Cardiac fibroblast (primary cell): ENCODE measurements at places on chromosomes 1 and 21.

DNA sequence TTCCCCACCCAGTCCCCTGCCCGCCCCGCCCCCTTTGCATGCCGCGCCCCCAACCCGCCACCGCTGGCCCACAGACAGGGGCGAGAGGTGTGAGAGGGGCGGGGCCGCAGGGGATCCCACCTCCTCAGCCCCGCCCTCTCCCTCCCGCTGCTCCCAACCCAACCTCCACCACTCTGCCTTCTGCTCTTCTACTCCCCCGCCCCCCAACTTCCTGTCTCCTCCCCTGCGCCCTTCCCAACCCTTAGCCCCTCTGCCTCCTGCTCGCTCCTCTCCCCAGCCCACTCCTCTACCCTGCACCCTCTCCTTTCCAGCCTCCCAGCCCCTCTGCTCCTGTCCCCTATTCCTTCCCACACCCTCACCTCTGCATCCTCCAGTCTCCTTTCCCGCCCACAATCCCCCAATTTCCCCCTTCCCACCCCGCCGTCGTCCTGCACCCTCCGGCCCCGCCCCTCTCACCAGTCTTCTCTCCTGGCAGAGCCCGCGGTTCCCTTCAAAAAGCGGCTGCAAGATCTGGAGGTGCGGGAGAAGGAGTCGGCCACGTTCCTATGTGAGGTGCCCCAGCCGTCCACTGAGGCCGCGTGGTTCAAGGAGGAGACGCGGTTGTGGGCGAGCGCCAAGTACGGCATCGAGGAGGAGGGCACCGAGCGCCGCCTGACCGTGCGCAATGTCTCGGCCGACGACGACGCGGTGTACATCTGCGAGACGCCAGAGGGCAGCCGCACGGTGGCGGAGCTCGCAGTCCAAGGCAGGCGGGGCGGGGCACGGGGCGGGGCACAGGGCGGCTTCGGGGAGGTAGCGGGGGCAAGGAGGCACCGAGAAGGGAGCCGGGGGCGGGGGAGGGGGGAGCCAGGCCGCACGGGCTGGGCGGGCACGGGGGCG lies 5.4 kb downstream of the OBSCN start:
- DNase-seq = peak; percentile 85

DNA sequence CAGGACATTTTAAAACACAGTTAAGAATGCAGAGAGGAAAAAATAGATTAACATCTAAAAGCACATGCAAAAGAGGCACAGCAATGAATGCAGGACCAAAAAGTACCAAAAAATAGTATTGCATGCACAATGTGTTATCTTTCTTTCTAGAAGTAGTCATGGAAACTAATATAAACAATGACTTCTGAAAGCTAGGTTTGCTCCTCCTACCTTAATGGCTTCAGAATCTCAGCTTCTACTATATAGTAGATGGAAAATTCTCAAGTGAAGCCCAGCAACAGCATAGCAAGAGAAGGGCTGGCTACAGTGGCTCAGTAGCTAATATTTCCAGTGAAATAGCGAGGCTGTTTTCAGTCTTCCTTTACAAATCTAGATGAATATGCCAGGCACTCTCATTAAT lies 125.1 kb downstream of the CRB1 start:
- no peak for DNase-seq

DNA sequence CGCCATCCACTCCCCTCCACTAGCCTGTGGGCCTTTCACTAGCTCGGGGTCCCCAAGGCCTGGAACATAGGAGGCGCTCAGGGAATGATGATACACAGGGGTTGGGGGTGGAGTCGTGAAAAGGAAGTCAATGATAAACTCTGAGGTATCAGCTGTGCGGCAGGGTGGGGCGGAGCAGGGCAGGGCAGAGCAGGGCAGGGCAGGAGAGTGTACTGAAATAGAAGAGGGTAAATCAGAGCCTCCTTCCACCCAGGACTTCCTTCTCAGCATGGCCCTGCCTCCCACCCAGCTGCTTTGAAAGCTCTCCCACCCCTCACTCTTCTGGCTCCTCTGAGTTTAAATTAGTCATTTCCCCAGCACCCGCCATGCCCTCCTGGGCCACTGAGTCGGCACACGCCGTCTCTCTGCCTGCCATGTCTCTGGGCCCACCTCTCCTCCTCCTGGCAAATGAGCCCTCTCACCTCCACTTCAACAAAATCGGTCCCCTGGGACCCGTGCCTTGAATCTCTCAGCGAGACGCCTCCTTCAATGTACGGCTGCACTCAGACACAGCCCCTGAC lies 16.9 kb downstream of the CAPZB start:
- DNase-seq = no peak

DNA sequence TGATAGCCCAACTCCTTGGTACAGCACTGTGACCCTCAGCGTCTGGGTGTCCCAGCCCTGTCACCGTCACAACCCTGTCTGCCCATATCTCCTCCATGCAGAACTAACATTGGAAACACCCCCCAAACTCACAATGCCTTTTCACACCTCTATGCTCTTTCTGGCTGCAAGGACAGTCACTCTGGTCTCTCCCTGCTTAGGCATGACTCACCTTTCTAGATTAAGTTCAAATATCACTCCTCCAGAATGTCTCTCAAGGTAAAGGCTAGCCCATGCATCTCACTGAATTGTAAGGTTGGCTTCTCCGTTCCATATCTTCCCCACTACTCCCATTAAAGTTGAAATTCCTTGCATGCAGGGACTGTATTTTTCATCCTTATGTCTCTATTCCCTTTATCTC lies 17.0 kb upstream of the CAPN8 start:
- DNase-seq = no peak

DNA sequence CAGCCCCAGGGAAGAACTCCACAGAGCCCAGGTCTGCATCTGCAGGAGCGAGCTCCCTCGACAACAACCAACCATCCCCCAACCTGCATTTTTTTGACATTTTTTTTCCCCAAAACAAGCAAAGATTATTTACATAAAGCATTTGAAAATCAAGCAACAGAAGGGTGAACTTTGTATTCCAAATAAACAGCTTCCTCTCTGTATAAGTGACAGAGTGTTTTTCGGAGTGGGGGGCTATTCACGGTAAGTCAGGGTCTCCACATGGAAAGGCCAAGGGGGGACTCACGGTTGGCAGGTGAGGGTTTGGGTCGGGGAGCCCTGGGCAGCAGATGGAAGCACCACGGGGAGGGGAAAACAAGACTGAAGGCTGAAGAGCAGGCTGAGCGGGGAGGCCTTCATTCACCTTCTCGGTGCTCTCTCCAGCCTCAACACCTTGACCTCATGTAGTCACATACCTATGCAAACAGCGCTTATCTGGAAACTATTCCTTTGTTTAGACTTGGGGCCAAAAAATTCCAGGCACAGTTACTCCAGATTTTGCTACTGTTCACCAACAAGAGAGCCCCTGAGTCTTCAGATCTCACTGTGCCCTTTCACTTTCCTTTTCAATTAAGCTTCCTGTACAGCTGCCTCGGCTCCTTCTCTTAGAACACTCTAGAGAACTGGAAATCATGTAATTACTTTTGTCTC lies 27.6 kb downstream of the C2CD2 start:
- peak; percentile 65 for DNase-seq

GRCh38 chr1:184771190-184771691 lies 16.6 kb upstream of the EDEM3 start:
- no peak for DNase-seq

GRCh38 chr21:35026153-35026500 lies 23.0 kb downstream of the RUNX1 start:
- no peak for DNase-seq
